ENCODE measurements at places on chromosomes 3 and 15.

- no peak for DNase-seq
Observed at GRCh38 chr3:133880287-133880686, 15.4 kb downstream of the RAB6B start.

GRCh38 chr15:22918056-22918455, 62.1 kb downstream of the CYFIP1 start:
- no peak for DNase-seq

DNA sequence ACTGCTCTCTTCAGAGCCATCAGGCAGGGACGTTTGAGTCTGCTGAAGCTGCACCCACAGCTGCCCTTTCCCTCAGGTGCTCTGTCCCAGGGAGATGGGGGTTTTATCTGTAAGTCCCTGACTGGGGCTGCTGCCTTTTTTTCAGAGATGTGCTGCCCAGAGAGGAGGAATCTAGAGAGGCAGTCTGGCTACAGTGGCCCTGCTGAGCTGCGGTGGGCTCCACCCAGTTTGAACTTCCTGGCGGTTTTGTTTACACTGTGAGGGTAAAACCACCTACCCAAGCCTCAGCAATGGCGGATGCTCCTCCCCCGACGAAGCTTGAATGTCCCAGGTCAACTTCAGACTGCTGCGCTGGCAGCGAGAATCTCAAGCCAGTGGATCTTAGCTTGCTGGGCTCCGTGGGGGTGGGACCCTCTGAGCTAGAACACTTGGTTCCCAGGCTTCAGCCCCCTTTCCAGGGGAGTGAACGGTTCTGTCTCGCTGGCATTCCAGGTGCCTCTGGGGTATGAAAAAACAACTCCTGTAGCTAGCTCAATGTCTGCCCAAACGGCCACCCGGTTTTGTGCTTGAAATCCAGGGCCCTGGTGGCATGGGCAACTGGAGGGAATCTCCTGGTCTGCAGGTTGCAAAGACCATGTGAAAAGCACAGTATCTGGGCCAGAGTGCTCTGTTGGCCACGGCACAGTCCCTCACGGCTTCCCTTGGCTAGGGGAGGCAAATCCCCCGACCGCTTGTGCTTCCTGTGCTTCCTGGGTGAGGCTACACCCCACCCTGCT, 21.1 kb upstream of the ST6GAL1 start:
- no peak for DNase-seq

DNA sequence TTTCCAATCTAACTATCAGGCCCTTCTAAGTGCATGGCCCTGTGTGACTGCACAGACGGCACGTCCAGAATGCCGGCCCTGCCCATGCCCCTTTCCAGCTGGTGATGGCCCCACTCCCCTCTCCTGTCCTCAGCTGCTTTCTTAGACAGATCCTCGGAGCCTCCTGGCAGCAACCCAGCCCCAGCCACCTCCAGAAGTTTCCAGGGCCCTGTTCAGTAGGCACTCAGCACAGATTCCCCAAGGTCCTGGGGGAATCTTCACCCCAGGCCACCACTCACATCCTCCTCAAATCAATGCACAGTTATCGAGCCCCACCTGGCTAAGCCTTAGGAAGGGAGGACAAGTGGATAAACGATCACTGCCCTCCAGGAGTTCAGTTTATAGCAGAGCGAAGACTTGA, 1.4 kb upstream of the CRABP1 start:
- no peak for DNase-seq

- peak; percentile 51 for DNase-seq
Observed at GRCh38 chr3:113374078-113374477, 67.2 kb downstream of the CFAP44 start.

GRCh38 chr3:138412821-138413551, 21.4 kb upstream of the ESYT3 start:
- no peak for DNase-seq

DNA sequence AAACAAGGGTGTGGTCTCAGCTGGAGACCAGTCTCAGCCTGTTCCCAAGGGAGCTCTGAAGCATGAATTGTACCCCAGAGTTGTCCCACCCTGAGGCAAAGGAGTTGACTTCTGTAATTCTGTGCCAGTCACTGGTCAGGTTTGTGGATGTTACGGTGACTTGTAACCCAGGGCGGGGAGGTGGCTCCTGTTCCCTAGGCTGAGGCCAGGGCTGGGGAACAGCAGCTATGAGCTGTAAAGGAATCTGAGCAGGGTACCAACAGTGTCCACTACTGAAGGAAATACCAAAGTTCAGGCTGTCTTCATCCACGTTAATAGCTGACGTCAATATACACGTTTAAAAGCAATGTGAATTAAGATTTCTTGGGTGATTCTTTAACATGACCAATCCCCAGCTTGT, 266.2 kb downstream of the ABHD5 start:
- DNase-seq = no peak

DNA sequence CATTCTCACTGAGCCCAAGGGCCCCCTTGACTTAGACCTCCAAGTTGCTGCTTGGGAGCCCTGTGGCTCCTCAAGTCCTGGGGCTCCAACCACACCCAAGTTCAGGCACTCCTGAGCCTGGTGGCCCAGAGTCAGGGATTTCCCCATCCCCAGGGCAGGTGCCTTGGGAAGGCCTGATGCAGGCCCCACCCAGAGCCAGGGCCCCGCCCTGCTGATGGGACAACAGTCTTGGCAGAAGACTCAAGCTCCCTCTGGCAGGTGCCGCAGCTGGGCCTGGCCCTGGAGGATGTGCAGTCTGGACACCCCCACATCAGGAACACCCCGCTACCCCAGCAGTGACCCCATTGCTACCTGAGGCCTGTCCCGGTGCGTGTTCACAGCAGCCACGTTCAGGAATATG, 17.7 kb upstream of the SHISA5 start:
- DNase-seq = no peak

- DNase-seq = no peak
Observed at GRCh38 chr3:195238081-195238571, 32.8 kb downstream of the XXYLT1 start.

- DNase-seq = no peak
Observed at GRCh38 chr3:115699706-115700105, 76.4 kb downstream of the GAP43 start.

GRCh38 chr15:33680336-33680735, 288.0 kb upstream of the CHRM5 start:
- no peak for DNase-seq

DNA sequence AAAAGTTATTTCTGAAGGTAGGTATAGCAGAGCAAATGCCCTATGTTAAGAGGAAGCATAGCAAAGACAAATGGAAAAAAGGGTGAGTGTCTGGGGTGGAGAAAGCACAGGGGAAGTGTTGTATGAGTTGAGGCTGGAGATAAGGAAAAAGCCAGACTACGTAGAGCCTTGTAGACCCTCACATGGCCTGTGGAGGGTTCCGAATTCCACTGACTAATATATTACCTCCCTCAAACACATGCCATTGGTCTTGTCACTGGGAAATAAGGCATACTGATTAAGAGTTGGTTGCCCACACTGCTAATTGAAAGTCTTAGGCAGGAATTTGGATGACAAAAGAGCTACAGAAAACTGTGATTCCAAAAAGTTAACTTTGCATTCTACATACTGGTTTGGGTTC, 65.2 kb downstream of the TRAT1 start:
- DNase-seq = no peak

- DNase-seq = no peak
Observed at GRCh38 chr3:13429631-13430291, 9.6 kb upstream of the NUP210 start.

DNA sequence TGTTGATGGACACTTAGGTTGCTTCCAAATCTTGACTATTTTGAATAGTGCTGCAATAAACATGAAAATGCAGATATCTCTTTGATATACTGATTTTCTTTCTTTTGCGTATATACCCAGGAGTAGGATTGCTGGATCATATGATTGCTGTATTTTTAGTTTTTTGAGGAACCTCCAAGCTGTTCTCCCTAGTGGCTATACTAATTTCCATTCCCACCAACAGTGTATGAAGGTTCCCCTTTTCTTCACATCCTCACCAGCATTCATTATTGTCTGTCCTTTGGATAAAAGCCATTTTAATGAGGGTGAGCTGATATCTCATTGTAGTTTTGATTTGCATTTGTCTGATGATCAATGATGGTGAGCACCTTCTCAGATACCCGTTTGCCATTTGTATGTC, 12.5 kb downstream of the PATL2 start:
- DNase-seq = no peak

DNA sequence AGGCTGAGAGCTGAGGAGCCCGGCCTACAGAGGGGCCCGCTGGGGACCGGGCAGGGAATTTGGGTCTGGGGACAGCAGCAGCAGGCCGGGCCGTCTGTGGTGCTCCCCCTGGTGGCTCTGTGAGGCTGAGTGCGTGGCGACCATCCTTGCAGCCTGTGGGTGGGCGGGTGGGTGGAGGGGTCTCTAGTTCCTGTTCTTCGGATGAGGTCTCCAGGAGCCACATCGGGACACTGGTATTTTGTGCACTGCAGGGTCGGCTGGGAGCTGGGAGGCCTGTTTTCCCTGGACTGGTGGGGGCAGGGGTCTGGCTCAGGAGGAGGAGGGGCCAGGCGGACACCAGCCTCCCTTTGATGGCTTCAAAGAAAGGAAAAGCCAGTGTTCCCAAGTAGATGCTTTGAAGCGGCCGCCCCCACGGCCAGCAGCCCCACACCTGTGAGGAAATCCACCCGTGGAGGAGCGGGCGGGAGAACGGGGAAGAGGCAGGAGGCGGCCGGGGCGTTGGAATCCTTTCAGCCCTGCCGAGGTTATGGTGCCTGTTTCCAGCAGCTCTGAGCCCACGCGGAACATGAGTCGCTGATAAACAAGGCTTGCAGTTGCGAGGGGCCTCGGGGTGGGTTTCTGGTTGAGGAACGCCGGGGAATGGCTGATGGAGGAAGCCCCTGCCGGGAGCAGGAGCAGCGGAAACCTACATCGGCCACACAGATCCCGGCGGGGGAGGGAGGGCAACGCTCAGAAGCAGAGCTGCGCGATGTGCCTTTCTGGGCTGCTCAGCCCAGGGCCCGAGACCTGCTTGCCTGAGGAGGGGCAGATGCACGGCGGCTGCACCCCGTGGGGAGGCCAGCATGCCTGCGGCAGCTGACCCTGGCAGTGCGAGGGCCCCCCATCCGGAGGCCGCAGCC, 154.3 kb downstream of the NSMCE3 start:
- no peak for DNase-seq

- DNase-seq = no peak
Observed at GRCh38 chr3:152538518-152538917, 269.8 kb downstream of the MBNL1 start.

DNA sequence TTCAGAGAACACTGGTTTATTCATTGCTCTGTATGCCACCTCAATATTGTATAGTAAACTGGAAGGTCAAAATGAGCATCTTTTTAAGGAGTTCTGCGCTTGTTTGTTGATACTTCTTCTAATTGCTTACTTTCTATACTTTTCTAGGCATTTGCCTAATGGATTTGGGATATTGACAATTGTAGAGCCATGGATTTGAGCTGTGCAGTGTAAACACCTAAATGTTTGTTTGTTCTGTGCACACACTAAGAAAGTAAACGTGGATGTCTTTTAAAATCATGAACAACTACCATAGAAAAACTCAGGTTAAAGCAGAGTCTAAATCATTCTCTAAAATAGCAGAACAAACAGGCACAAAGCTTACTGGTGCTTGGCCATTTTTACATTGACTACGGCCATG, 436.6 kb upstream of the GBE1 start:
- no peak for DNase-seq

GRCh38 chr15:49831206-49831965, 210.5 kb downstream of the DTWD1 start:
- DNase-seq = no peak

DNA sequence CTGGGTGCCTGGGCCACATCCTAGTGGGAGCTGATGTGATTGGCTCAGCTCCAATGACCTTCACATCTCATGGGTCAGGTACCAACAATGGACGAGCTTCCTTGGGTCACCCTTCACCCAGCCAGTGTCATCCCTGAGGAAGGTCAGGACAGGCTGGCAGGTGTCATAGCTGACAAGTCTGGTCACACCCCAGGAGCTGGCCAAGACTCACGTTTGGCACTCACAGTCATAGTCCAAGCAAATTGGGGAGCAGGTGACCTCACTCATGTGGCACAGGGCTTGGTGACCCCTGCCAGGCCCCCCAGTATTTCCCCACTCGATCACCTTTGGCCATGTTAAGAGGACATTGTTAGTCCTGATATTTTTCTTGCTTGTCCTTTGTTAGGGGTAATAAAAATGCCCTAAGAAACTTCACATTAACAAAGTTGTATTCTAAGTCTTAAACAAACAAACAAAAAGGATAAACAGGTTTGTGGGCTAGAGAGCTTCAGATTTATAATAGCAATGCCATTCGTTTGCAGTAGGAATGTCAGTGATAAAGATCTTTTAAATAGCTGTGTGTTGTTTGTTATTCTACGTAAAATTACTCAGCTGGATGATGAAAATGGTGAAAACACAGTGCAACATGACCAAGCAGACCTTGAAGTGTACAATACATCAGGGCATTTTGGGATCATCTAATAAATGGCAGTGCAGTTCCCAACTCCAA, 79.5 kb upstream of the POMGNT2 start:
- DNase-seq = no peak

- no peak for DNase-seq
Observed at GRCh38 chr3:143443851-143444331, 324.3 kb downstream of the CHST2 start.

- DNase-seq = no peak
Observed at GRCh38 chr3:104873331-104873730, 493.4 kb upstream of the ALCAM start.

- DNase-seq = no peak
Observed at GRCh38 chr3:141898908-141899307, 22.5 kb downstream of the ATP1B3 start.

DNA sequence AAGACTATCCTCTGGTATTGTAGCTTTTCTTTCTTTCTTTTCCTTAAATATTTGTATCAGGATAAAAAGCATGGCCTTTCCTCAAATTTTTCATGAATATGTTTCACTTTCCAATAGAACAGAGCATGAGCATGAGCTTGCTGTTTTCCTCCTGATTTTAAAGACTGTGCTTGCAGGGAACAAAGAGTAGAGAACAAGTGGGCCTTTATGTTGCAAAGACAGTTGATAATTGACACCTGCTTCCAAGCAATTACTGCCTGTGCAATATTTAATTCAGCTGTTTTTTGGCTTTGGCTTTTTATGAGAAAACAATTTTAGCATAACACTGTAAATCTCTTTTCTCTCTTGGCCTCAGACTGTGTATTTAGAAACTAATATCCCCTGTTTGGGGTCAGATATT, 263.6 kb upstream of the AZI2 start:
- DNase-seq = no peak

DNA sequence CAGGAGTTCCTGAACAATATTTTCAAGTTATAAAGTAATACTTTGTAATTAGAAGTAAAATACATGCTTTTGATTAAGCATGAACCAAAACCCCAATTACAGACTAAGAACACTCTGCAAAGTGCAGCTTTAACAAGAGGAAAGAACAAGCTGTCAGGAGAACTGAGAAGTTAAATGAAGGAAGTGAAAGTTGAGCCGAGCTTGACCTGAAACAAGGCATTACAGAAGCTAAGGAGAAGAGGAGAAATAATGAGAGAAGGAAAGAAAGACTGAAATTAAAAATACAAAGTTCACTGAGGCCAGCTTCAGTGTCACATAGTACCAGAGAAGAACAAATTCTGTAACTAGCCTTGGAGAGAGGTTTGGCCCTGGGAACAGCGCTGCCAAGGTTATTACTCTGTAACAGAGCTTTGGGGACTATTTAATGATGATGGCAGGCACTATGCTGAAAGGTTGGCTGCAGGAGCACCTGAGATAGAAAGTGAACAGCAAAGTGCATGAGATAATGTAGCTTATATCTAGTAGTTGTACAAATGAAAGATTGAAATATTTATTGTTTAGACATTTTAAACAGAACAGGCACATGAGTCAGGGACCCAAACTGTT, 241.9 kb upstream of the PEX5L start:
- peak; percentile 11 for DNase-seq
